ENCODE measurements at places on chromosomes 4 and X.
A peak's percentile ranks its signal among the peaks of the same experiment; 100 is the strongest.

DNA sequence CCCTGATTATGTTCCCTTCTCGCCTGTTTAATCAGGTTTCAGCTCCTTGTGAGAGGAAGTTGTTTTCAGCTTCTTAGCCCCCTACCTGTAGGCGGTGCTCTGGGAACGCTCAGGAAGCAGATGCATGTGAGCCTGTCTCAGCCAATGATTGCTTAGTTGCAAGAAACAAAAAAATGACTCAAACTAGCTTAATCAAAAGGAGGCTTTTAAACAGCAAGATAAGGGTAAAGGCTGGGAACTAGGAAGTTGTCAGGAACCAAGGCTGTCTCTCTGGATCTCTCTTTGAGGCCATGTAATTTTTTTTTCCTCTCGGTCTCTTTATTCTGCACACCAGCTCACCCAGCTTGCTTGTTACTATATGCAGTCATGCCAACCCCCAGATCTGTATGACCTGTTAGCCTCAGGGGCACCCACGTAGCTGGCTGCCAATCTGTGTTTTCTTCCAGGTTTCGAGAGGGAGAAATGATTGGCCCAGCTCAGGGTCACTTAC is 109.1 kb downstream of the PTTG2 start:
- no peak for DNase-seq

DNA sequence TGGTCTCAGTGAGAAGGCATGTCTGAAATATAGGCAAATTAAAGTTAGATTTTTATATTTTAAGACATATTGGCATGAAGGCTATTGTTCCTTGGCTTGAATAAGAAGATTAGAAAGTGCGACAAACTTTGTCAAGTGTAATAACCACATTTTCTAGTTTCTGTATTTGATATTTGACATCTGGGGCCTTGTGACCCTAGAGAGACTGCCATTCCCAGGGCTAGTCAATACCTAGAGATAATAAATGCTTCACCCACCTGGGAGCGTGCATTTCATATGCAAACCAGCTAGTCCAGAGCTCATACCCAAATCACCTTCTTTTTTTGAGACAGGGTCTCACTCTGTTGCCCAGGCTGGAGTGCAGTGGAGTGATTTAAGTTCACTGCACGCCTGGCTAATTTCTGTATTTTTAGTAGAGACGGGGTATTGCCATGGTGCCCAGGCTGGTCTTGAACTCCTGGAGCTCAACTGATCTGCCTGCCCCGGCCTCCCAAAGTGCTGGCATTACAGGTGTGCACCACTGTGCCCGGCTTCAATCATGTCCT is 62.6 kb downstream of the COQ2 start:
- DNase-seq, result no peak

GRCh38 chr4:186757696-186758355 is 34.2 kb upstream of the FAT1 start:
- no peak for DNase-seq

DNA sequence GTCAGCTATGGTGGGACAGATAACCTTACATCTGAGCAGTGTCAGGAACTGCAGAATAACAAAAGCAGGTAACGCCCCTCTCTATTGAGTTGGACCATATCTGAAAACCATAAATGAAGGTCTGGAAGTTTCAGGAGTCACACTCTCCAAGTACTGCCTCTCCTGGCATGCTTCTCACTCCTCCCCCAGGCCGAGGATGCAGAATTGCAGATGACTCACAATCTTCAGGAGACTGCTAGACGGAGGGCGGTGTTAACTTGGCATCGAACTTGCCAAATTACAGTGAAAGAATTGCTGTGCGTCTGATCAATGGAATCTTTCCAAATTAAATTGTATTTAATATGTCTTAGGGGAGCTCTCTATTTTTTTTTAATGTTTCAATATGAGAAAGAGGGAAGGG is 67.1 kb upstream of the TRIM2 start:
- DNase-seq, result peak; percentile 69

GRCh38 chrX:47607091-47607490 is 12.6 kb downstream of the SYN1 start:
- DNase-seq, result no peak

DNA sequence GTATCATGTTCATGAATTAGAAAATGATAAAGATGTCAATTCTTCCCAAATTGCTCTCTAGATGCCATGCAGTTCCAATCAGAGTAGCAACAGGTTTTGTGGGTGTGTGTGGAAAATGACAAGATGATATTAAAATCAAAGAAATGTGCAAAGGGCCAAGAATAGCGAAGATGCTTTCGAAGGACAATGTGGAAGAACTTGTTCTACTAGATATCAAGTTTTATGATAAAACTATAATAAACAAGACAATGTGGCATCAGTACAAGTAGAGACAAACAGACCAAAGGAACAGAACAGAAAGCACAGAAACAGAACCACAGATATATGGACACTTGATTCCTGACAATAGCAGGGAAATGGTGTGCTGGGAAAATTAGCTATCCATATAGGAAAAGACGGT is 9.0 kb downstream of the TAB3 start:
- DNase-seq, result no peak

- no peak for DNase-seq
These were observed 66.3 kb downstream of the ZFYVE28 start for GRCh38 chr4:2352171-2352570.

- peak; percentile 76 for DNase-seq
These were observed 82.9 kb downstream of the STOX2 start for GRCh38 chr4:183987987-183988392.

DNA sequence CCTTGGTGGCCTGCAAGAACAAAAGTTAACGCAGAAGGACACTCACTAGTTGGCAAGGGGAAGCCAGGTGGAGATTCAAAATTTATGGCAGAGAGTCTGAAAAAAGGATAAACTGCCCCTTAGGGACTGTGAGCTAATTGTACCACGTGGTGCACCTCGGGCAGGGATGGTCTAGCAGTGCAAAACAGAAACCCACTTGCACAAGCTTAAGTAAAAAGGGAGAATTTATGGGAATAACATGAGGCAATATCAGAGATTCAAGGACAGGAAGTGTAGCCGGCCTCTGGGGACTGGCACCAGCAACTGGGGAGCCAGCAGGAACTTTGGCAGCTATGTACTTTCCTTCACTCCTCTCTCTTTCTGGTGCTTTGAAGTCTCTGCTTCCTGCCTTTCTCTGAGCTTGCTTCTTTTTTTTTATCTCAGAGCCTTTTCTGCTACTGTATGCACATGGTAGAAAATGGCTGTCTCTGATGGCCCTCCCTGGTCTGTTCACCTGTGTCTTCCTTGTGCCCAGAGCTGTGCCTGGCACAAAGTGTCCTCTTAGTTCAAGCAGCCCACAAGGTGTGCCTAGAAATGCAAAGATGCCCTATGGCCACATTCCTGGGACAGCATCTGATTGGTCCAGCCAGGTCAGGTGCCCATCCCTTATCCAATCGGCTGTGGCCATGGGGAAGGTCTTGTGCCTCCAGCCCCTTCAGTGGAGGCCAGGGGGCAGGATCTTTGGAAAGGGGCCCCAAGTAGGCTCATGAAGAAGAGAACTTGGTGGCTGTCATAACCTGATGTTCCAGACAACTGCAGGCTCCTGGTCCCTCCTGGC is 114.8 kb upstream of the ATP6AP2 start:
- DNase-seq, result no peak

GRCh38 chr4:108149588-108150380 is 18.9 kb downstream of the LEF1 start:
- DNase-seq, result no peak

GRCh38 chr4:184455299-184455698 is 19.1 kb downstream of the IRF2 start:
- DNase-seq, result no peak

GRCh38 chr4:38082424-38083385 is 122.5 kb downstream of the PTTG2 start:
- DNase-seq, result no peak

DNA sequence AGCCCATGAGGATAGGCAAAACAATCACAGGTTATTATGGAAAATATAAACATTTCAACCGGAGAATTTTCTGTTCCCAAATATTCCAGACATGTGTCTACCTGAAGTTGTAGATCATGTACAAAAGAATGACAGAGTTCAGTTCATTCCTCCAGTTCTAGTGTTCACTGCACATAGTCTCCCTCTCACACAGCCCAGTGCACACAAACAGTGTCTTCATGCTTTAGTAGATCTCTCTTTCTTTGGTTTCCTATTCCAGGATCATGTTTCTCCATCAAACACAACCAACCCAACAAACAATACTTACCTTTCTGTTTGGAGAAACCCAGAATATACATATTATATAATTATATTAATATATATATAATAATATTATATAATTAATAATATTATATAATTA is 671.9 kb downstream of the TRIML1 start:
- no peak for DNase-seq

GRCh38 chr4:119897260-119897659 is 169.4 kb downstream of the MAD2L1 start:
- no peak for DNase-seq

GRCh38 chr4:39936565-39937418 is 40.9 kb downstream of the PDS5A start:
- no peak for DNase-seq

DNA sequence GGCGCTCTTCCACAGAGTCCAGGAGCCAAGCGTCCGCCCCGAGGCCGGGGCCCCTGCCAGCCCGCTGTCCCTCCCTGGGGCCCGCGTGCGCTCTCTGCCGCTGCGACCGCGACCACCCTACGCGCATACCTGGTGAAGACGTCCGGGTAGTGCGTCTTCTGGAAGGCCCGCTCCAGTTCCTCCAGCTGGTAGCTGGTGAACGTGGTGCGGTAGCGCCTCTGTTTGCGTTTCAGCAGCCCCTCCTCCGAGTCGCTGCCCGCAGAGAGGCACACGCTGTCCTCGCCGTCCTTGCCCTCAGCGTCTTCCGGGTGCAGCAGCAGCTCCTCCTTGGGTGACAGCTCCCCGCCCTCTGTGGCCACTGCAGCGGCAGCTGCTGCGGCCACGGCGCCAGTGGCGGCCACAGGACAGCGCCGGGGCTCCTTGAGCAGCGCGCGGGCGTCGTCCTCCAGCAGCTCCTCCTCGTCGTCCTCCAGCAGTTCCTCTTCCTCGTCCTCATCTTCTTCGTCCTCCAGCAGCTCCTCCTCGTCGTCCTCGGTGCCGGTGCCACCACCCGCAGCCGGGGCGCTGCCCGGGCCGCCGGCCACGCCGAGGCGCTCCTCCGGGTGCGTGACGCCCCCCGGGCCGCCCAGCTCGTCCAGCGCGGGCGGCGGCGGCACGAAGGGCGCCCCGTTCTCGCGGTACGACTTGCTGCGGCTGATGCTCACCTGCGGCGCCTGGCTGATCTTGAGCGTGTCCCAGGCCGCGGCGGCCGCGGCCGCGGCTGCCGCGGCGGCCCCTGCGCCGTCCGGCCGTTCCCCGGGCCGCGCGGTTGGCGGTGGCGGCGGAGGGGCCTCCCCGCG is 2.8 kb downstream of the ARX start:
- DNase-seq, result no peak

- DNase-seq, result no peak
These were observed 61.6 kb downstream of the PLS3 start for GRCh38 chrX:115622534-115622933.

DNA sequence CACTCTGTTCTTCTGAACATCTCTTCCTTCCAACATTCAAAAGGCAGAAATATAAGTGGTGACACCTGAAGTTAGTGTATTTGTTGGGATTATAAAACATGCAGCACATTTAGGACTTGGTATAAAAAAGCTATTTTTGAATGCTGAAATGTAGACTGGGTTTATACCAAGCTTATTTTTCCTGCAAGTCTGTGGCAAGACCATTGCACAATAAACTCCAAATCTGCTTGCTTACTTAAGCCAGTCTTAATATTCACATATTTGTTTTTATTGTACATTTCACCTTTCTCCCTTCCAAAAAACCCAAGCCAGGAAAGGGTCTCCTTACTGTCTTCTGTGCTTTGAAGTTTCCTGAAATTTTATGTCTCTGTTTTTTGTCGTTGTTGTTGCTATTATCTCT is 63.7 kb downstream of the FHIP1A start:
- no peak for DNase-seq

DNA sequence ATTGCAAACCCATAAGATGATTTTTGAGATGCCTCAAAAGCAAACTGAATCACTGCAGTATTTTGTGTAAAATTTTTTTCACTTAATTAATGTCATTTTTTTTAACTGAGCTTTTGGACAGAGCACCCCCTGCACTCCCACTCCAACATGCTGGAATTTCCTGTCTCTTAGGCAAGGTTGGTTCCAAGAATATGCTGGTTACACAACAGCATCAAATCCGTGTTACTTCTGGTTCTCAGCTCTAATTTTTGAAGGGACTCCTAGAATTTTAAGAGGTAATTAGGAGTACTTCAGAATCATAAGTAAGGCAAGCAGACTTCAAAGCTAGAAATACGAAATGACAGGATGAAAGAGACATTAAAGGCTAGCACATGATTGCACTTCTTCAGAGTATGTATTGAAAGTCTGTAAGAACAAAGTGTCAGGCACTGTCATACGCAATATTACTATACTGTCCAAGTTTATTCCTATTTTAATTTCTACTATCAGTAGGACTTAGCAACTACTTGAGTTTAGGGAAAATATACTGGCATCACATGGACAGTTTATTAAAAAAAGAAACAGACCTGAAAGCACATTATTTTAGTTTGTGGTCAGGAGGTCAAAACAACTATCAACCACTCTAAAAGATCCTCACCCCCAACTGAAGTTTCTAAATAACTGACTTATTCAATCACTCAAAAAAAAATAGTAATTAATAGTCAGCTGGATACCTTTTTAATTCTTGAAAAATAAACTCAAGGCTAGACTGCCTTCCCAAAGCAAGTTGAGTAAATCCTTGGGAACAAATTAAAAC is 1.6 kb upstream of the JCHAIN start:
- DNase-seq, result no peak

DNA sequence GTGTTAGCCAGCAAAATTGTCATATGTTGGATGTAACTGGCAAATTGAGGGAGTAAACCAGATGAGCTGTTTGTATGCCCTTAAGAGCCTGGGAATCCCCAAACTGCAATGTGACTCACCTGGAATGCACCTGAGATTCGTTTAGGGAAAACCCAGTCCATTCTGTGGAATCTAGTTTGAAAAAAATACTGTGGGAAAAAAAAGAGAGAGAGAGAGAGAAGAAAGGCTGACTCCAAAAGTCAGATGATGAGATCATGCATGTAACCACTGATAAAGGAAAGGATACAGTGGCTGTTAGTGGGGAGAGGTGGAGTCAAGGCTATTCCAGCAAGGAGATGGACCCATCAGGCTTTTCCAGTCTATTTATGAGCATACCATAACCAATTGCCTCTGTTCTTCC is 48.5 kb downstream of the SLC9A7 start:
- no peak for DNase-seq

DNA sequence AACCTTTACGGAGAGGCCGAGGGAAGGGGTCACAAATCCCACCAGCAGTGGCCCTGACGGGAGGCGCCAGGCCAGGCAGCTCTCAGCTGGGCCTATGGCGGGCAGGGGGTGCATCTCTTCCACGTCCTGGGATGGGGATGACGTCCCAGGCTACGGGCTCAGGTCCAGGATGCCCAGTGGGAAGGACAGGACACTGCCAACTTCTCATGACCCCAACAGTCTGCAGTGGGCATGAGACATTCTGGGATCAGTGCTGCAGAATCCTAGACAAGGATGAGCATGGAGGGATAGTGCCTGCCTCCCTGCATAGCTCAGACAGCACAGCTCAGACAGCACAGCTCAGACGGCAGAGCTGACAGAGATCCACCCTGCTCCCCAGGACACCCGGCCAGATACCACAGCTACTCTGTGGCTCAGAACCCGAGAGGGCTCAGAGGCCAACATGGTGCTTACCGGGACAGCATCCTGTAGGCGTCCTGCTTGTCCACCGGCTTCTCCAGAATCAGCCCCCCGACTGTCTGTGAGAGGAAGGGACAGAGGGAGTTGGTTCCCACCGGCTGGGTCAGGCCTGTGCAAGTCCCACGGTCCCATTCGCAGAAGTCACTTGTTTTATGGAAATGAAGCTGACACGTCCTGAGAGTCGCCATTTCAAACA is 17.3 kb downstream of the ASMTL start:
- peak; percentile 11 for DNase-seq

- no peak for DNase-seq
These were observed 34.8 kb downstream of the SMPX start for GRCh38 chrX:21723084-21723483.
